Hindlimb muscle (tissue), 1 donor: ENCODE measurements at places on chromosomes 13 and 19. TPM values are rescaled to one million over a fixed set of nuclear protein-coding genes. Genes with fewer than 3 reads are reported as not detected.

DNA sequence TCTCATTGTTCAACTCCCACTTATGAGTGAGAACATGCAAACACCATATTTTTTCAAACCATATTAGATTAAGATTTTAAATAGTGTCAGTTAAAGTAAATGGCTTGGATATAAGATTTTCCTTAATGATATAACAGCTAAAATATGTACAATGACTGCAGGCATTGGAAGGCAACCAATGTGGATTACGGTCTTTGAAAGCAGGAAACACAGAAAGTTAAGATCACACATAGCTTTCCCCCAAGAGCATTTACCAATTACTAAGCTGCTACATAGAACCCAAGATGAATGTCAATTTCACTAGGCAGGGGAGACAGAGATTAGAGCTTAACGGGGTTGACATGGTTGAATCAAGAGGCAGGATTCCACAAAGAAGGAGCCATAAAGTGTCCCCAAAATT is 173.2 kb upstream of the TRPC4 start:
- peak; percentile 2 for DNase-seq

DNA sequence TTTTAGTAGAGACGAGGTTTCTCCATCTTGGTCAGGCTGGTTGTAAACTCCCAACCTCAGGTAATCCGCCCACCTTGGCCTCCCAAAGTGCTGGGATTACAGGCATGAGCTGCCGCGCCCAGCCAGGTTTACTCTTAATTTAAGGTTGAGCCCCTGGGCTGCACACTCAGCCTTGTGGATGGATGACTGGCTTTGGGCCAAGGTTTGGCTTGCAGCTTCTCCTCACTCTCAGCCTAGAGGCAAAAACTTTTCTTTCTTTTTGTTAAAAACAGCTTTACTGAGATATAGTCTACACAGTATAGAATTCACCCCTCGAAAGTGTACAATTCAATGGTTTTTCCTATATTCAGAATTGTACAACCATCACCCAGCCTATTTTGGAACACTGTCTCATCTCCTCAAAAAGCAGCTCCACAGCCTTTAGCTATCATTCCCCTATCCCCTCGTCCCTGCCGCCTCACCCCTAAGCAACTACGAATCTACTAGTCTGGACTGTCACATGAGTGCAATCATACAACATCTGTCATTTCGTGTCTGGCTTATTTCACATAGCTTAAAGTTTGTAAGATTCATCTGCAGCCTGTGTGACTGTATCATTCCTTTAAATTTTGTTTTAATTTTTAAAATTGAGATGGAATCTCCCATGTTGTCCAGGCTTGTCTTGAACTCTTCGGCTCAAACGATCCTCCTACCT is 14.5 kb upstream of the TSPAN16 start:
- DNase-seq = no peak

DNA sequence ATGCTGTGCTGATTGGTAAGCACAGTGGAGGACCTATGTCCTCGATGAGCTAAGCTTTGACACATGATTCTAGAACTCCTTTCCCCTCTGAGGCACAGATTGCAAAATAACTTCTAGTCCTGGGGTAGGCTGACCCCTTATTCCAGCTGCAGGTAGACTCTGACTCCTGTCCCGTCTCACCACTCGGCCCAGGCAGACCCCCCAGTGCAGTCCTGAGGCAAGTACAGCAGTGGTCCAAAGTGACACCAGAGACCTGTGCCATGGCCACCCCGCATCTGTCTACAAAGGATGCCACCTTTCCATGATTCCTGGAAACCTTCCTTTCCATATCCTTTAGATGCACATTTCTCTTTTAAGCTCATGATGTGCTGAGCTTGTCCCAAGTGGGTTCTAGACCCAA is 482.5 kb downstream of the ZNF536 start:
- no peak for DNase-seq

GRCh38 chr13:54356849-54357248 is 1328.2 kb downstream of the OLFM4 start:
- no peak for DNase-seq

GRCh38 chr13:31774186-31774750 is 34.9 kb downstream of the RXFP2 start:
- DNase-seq = no peak

- no peak for DNase-seq
Measured at GRCh38 chr19:42421591-42422031, 5.6 kb downstream of the LIPE start.

DNA sequence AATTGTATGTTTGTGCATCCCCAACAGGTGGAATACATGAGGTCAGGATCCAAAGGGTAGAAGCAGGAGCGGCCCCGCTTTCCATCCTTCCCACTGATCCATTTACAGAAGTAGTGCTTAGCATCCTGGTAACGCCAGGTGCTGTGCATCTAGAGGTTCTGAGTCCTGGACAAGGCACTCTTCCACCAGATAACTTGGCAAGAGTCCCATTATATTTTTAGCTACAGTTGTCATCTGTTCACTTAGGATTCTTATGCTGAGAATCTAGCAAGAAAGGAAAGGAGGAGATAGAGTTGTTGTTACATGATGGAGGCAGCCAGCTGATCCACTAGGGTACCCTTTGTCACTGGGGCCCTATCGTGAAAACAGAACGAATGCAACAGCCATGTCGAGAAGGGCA is 389.5 kb upstream of the ZNF507 start:
- no peak for DNase-seq

The SIGLEC11 gene
- polyA plus RNA-seq = 0.93 TPM

The LILRA2 gene
- 0.74 TPM for polyA plus RNA-seq

The MATK gene
- polyA plus RNA-seq = 2.7 TPM

The KIR3DL2 gene
- polyA plus RNA-seq = not detected
